ENCODE measurements at places on chromosomes 16 and 17. TPM values are rescaled to one million over a fixed set of nuclear protein-coding genes. Genes with fewer than 3 reads are reported as not detected.

Gene DNAJA3
- 72.6 TPM for total RNA-seq

Gene CPHXL2
- not detected for total RNA-seq

Gene UBALD2
- 61.6 TPM for total RNA-seq

Gene KRTAP4-1
- 0.25 TPM for total RNA-seq

Measured in A549 treated with RU486 at 1 μM for 4 hours (cell line).